ENCODE measurements at places on chromosomes 16 and 17. TPM values are rescaled to one million over a fixed set of nuclear protein-coding genes. Genes with fewer than 3 reads are reported as not detected.

ALDH3A1 gene
- total RNA-seq, result 0.16 TPM

DNA sequence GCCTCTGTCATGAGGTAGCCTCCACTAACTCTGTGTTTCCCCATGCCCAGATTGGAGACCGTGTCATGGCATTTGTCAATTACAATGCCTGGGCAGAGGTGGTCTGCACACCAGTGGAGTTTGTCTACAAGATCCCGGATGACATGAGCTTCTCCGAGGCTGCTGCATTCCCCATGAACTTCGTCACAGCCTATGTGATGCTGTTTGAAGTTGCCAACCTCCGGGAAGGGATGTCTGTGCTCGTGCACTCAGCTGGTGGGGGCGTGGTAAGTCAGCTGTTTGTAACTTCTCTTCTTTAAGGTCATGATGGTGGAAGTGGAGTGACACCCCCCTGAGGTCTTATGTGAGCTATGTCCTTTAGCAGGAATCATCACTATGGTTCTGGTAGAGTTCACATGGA is 36.8 kb downstream of the VAT1L start:
- DNase-seq, result no peak

CIITA gene
- 13.6 TPM for total RNA-seq

DNA sequence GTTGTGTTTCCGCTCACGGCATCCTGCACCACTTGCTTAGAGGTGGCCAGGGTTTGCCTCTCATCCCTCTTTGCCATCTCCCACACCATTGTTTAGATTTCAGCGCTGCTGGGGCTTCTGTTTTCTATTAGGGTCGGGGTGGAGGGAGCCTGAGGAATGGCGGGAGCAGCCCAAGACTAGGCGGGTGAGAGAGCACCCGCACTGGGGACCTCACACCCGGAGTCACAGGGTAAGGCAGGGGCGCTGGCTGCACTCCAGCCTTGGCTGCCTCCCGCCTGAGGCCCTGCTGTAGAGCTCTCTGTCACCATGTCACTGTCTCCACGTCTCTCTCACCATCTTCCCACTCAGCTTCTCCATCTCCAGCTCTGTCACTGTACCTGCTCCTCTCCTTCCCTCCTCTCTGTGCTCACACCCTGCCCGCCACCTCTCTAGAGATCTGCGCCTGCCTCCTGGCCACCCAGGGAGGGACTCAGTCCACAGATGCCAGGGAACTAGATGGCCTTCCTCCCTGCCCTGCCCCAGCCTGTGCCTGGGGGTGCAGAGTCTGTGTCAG is 32.8 kb upstream of the ABCC3 start:
- DNase-seq, result no peak

KRTAP9-2 gene
- total RNA-seq, result not detected

PNMT gene
- 5.3 TPM for total RNA-seq

GRCh38 chr17:48751172-48751571 is 22.6 kb upstream of the HOXB13 start:
- DNase-seq, result no peak

DNA sequence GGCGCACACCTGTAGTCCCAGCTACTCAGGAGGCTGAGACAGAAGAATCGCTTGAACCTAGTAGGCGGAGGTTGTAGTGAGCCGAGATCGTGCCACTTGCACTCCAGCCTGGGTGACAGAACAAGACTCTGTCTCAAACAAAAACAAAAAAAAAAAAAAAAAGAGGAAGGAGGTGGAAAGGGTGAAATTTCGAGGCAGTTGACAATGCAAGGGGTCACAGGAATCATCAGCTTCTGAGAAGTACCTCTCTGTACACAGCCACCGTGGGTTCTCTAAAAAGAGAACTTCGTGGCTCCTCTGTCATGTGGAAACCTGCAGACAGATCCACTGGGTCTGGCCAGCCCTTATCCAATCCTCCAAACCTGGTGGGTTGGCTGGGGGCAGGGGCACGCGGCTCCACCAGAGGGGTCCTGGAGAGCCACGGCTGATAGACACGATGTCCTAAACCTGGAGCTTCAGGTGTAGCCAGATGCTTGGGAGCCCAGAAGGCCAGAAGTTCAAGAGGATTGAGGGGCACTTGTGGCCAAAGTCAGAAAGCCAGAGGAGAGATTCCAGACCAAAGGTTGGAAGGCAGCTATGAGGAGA is 540 bp upstream of the CD300LF start:
- no peak for DNase-seq

ATMIN gene
- 26.5 TPM for total RNA-seq

MARCHF10 gene
- 0.71 TPM for total RNA-seq

GRCh38 chr17:78184351-78184750 is 2.5 kb downstream of the TK1 start:
- peak; percentile 85 for DNase-seq

SHISA9 gene
- total RNA-seq, result 8.6 TPM

P3H4 gene
- total RNA-seq, result 11.9 TPM
